ENCODE measurements at places on chromosomes 4 and X.

- DNase-seq, result no peak
These were observed 11.7 kb upstream of the SLC10A3 start for GRCh38 chrX:154502098-154502497.

DNA sequence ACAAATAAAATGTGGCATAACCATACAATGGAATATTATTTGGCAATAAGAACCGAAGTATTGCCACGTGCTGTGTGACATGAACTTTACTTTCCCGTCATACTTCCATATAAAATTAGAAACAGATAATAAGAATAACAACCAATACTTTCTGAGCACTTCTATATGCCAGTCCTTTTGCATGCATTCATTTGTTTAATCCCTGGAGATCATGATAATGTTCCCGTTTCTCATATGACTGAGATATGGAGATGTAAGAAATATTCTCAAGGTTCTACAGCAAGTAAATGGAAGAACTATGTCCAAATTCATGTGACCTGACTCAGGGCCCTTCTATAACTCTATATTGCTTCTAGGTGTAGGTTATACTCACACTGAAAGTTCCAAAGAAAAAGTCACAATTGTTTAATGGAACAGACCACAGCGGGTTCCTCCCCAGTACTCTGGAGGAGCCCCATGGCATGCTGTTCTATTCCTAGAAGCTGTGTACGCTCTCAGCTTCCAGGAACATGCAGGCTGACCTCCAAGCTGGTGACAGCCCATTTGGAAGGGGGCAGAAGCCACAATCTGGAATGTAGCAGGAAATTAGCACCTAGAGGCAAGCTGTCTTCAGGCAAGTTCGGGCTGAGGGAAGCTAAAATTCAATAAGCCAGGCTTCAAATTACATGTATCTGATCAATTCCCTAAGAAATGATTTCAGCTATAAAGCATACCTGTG is 31.5 kb downstream of the QDPR start:
- no peak for DNase-seq

GRCh38 chrX:13376857-13377549 is 57.1 kb upstream of the ATXN3L start:
- no peak for DNase-seq

DNA sequence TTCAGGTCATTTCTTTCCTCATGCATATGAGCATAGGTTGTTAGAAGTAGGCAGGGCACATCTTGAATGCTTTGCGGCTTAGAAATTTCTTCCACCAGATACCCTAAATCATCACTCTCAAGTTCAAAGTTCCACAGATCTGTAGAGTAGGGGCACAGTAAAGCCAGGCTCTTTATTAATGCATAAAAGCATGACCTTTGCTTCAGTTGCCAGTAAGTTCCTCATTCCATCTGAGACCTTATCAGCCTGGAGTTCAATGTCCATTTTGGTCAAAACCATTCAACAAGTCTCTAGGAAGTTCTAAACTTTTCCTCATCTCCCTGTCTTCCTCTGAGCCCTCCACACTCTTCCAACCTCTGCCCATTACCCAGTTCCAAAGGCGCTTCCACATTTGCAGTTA is 77.7 kb downstream of the MAP9 start:
- no peak for DNase-seq

GRCh38 chrX:17859609-17860178 is 1.4 kb downstream of the RAI2 start:
- DNase-seq, result peak; percentile 41

DNA sequence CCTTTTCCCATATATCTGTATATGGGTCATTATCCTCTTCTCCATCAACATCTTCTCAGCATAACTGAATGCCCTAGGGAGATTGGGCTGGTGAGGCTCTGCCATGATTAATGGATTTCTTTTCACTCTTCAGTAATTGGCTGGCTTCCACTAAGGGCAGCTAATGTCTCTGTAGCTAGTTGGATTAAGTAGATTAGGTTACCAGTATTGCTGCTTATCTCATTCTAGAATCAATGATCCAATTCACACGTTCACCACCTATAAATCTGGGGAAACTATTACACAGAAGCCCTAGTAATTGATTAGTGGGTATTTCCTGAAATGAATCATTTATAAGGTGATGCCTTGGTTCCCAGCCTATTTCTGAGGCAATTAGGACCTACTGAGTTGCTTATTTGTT is 94.8 kb downstream of the KDR start:
- no peak for DNase-seq

DNA sequence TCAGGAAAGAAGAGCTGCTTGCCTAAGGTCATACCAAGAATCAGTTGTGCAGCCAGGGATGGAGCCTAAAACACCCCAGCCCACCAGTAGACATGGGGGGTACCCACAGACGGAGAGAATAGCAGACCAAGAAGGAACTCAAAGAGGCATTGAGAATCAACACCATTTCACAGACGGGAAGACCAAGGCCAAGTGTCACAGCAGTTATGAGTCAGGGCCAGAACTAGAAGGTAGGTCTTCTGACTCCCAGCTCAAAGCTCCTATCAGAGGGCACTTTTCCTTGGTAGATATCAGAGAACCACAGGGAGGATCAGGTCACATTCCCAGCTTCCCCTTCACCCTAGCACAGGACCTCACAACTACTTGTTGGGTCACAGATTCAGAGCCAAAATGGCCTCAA is 14.5 kb downstream of the OTUD5 start:
- DNase-seq, result no peak

GRCh38 chr4:5545271-5545670 is 163.1 kb downstream of the EVC2 start:
- no peak for DNase-seq

- peak; percentile 3 for DNase-seq
These were observed 63.2 kb downstream of the CLDN22 start for GRCh38 chr4:183256756-183257385.

DNA sequence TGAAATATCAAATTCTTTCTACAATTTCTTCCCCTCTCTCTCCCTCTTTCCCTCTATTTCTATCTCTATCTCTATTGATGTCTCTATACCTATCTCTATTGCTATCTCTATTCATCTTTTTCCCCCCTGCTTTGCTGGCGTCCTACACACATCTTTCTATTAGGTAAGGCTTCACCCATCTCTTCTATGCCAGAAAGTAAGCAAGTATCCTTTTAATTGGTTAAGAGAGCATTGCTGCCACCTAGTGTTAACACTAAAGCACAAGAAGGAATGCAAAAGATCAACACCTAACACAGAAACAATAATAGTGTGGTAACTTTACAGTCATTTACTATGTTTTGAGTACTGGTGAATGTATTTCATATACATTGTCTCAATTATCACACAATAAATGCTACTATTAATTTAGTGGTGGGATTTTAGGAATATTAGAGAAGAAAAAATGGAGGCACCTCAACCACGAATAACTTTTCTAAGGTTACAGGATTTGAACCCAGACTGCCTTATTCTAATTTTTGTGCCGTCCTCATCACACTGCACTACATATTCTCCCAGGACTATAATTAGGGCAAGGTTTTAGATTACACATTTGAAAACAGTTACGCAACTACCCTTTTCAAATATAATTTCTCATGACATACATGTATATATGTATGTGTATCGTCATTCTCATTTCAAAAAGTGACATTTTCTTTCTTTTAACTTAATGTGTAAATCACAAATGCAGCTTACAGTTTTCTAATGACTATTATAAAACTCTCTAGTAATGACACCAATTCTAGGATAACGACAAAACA is 3.7 kb upstream of the C4orf36 start:
- peak; percentile 21 for DNase-seq

DNA sequence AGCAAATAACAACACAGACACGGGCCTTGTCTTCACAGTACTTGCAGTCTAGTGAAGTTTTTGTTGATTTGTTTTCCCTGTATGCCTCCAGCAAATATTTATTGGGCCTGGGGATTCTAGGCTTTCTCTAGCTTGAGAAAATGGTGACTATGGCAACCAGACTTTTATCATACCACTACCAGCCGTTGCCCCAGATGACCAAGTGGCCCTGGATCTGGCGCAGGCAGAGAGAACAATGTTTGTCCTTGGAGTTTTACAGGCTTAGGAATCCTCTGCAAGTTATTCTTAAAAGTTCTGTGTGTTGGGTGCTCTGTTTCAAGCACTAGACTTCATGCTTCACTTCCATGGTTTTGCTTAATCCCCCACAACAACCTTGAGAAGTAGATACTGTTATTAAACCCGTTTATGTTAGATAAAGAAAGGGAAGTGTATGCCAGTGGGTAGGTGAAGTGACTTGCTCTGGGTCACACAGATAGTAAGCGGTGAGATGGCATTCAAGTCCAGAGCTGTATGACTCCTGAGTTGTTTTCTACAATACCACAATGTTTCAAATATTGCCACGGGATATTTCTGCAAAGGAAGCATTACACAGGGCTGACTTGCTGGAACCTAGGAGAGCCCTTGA is 94.6 kb downstream of the AKAP4 start:
- no peak for DNase-seq

DNA sequence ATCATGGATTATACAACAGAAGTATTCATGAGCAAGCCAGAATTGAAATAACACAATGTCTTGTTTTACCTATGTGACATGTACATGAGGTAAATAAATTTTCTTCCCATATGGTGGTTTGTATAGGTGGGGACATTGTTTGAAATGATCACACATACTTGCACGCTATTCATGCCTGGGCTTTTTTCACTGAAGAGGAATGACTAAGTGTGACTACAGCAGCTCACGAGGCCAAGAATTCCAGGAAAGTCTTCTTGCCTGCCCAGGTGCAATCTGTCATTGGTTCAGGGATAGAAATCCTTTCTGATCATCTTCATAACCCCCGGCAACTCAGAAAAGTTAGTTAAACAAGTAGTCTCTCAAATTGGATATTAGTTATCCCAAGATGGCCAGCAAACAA is 36.3 kb upstream of the AREG start:
- DNase-seq, result no peak

DNA sequence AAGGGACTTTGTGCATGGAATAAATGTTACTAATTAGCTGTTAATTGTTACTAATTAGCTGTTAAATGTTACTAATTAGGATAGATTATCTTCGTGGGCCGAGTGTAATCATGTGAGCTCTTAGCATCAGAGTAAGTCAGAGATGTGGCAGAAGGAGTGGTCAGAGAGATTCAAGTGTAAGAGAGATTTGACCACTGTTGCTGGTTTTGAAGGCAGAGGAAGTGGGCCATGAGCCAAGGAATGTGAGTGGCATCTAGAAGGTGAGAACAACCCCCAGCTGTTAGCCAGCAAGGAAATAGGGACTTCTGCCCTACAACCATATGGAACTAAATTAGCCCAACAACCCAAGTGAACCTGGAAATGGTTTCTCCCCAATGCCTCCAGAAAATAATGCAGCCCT is 28.2 kb downstream of the ODAPH start:
- DNase-seq, result no peak

GRCh38 chr4:118783887-118784286 is 52.0 kb downstream of the SEC24D start:
- DNase-seq, result no peak

DNA sequence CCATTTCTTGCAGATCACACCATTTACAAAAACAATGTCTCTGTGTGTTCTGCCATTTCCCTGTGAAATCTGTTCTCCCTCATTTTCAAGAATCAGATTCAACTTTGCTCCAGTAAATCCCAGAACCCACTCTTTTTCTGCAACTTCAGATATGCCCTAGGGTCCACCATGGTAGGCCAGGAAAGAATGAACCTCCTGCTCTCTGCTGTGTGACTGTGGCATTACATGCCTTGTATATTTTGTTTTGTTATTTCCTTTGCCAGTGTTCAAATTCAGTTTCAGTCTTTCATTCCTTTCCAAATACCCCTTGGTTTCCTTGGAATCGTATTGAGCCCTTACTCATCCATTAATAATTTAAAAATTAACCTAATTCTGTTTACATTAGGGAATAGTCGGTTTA is 290.2 kb upstream of the VCX start:
- DNase-seq, result no peak

DNA sequence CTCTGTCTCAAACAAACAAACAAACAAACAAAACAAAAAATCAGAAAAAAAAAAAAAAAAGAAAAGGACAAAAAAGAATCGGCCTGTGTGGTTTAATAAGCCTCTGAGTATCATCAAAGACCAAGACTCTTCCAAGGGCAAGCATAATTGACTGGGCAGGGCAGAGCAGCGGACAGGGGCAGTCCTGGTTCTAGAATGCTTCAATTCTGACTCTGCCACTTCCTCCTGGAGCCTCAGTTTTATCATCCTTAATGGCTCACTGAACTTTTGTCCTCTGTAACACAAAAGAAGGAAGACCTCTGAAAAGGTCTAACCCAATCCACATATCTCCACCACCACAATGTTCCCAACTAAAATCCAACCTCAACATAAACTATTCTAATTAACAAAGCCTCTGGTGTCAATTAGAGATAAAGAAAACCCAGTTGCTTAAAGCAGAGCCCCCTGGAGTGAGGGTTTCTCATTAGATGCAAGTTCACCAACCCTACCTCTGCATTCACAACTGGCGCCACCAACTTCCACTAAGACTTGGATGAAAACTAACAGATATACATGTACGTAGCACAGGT is 51.7 kb downstream of the TBC1D9 start:
- DNase-seq, result no peak

GRCh38 chr4:182749667-182750167 is 167.5 kb downstream of the DCTD start:
- no peak for DNase-seq

DNA sequence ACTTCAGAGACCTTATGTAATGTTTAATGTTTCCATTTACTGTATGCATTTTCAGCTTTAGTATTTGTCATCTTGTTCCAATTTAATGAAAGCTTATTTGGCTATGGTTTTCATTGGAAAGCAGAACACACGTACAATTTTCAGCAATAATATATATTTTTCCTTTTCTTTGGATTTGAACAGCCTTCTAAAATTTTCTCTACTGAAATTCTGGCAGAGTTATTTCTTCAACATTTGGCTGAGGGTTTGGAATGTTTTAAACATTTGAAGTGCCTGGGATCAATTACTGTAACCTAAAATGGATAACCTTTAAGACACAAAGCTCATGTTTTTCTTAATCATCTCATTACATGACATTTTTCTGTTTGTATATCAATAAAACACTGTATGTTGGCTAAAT is 156.9 kb downstream of the TENM3 start:
- no peak for DNase-seq

DNA sequence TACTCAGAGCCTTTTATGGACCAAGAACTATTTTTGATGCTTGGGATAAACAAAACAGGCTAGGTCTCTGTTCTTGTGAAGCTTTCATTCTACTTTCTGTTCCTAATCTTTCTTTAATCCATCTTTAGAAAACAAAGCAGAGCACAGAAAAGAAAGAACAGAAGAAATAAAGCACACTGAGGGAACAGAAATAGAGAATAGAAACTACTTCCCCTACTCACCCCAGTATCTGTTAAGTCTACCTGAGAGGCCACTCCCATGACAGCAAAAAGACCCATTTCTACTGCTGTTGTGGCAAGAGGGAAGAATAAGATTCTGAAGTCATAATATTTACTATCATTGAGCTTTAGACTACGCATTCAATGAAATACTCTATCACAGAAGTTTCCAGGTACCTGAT is 9.2 kb downstream of the RFC1 start:
- no peak for DNase-seq

GRCh38 chr4:183182873-183183725 is 84.0 kb downstream of the WWC2 start:
- DNase-seq, result no peak

DNA sequence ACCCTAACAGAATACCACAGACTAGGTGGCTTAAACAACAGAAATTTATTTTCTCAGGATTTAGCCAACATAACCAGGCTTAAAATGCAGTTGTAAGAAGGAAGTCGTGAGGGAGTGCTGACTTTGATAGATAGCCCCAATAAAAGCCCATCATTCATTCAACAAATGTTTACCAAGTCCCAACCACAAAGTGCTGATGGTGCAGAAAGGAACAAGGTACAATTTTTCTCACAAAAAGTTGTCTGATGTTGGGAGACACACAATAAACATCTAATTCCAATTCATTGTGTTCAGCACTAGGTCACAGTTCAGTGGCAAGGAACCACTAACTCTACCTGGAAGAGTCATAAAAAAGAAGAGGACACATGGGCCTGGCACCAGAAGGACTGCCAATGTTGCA is 42.2 kb downstream of the AKAP4 start:
- DNase-seq, result no peak
